Activated T-cell treated with anti-CD3 and anti-CD28 coated beads for 4 hours (primary cell): ENCODE measurements at places on chromosomes 13 and 19.
A peak's percentile ranks its signal among the peaks of the same experiment; 100 is the strongest.

DNA sequence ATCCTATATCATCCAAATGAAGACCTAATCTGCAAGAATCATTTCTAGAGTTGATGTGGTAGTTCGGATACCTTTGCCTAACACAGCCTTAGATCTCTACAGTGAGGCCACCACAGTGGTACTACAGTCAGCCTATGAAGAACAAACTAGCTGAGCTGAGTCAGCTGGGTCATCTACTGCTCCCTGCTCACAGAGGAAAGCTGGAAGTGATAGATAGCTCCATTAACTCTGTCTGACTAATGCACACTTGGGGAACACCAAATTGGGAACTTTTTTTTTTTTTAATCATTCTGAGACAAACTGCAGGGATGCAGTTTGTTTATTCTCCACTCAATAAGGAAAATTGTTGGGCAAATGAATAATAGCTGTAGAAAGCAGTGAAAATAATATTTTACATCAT, 1160.6 kb downstream of the PCDH9 start:
- DNase-seq, result no peak

GRCh38 chr19:1374250-1374577, 9.5 kb upstream of the NDUFS7 start:
- DNase-seq, result no peak

GRCh38 chr19:19297759-19298158, 22.6 kb downstream of the SUGP1 start:
- DNase-seq, result no peak

- DNase-seq, result no peak
Measured at GRCh38 chr13:93778548-93778947, 551.9 kb downstream of the GPC6 start.

- DNase-seq, result no peak
Measured at GRCh38 chr19:46487178-46487801, 8.4 kb downstream of the PNMA8B start.

DNA sequence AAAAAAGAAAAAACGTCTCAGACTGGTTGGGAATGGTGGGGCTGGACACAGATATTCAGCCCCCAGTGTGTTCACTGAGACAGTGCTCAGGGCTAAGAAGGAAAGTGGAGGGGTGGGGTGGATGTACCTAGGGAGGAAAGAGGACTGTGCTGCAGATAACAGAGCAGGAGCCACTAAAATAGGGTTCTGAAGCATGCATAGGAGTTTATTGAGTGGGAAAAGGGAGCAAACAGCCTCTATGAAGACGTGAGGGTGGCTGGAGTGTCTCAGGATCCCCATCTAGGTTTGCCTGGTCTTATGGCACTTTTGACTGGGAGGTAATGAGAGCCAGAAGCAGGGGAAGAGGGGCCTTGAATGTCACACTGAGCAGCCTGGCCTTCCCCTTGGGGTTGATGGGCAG, 3.4 kb downstream of the MEGF8 start:
- DNase-seq, result no peak

GRCh38 chr13:102683637-102684036, 11.2 kb downstream of the METTL21C start:
- DNase-seq, result no peak

GRCh38 chr13:68439817-68440216, 1209.7 kb upstream of the PCDH9 start:
- no peak for DNase-seq

DNA sequence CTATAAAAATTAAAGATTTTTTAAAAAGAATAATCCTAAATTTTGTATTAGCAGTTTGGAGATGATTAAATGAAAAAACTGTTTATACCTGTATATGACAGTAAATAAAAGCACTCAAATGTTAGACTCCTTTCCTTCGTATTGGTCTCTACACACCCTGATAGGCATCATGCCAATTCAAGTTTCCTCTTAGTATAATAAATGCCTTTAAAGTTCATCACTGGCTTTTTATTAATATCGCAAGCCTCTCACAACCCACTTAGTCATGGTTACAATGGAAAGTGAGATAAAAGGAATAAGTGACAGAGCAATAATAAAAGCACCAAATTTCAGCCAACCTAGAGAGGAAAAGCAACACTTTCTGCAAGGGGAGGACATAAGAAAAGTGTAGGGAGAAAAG, 102.2 kb downstream of the PIBF1 start:
- DNase-seq, result no peak

GRCh38 chr19:49590071-49590970, 661 bp upstream of the PRR12 start:
- peak; percentile 89 for DNase-seq

- DNase-seq, result no peak
Measured at GRCh38 chr19:35009424-35010415, 9.6 kb downstream of the GRAMD1A start.
